ENCODE measurements at places on chromosomes 6 and 20.

GRCh38 chr6:170597278-170597677 lies 12.8 kb upstream of the PDCD2 start:
- DNase-seq = no peak

DNA sequence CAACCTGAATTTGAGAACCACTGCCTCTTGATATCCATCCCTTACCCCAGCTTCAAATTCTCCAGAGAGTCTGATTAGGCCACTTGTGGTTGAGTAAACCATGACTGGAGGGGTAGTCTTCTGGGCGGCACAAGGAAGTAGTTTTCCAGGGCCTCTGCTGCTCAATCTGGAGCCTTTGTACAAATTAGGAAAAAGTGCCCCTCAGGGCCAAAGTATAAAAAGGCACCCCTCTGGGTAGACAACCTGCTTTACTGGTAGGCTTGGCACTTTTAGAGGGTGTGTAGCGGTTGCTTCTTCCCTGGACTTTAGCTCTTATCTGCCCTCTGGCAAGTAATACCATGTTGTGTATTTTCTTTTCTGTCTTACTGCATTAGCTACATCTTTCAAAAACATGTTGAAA lies 32.9 kb upstream of the RPL7L1 start:
- no peak for DNase-seq

DNA sequence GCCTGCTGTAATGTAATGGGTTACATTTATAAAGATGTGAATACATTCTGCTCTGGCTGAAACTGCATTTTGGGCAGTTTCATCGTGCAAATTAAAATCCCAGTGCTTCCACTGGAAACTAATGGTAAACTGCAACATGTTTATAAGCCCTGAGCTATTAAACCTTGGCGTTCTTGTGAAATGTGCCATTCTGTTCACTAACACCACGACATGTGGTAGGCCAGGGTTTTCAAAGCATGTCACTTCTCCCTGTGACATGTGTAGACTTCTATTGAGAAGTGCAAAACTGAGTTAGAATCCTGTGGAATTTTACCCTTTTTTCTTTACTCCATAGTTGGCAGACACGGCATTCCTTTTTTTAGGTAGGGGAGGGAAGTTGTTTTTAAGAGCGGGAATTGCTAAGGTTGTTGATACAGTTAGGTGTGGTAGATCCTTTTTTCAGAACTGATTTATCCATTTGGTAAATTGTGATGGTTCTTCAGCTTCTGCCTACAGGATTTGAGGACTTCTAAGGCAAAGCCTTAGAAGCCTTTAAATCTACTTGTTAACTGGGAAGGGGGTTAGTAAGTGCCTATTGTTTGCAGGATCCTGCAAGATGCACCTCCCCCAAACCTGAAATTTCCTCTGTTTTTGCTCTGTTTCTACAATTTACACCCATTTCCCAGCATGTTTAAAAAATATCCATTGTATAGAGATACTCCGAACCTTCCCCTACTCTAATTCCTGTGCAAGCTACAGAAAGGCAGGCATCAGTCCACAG lies 4.2 kb downstream of the SASH1 start:
- no peak for DNase-seq

GRCh38 chr6:37731888-37732287 lies 34.2 kb upstream of the MDGA1 start:
- DNase-seq = peak; percentile 80

DNA sequence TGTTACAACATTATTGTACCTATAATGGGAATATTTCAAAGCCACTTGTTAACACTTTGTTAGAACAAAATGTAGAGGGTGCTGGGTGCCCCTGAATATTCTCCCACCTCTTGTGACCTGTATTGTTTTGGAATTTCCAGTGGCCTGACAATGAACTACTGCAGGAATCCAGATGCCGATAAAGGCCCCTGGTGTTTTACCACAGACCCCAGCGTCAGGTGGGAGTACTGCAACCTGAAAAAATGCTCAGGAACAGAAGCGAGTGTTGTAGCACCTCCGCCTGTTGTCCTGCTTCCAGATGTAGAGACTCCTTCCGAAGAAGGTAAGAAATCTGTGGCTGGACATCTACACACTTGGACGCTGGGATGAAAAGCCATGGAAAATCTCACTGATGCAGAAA lies 28.9 kb downstream of the PLG start:
- peak; percentile 3 for DNase-seq

- no peak for DNase-seq
Measured at GRCh38 chr6:36713846-36714245, 16.2 kb downstream of the RAB44 start.

GRCh38 chr6:144214622-144215401 lies 64.5 kb downstream of the STX11 start:
- no peak for DNase-seq

DNA sequence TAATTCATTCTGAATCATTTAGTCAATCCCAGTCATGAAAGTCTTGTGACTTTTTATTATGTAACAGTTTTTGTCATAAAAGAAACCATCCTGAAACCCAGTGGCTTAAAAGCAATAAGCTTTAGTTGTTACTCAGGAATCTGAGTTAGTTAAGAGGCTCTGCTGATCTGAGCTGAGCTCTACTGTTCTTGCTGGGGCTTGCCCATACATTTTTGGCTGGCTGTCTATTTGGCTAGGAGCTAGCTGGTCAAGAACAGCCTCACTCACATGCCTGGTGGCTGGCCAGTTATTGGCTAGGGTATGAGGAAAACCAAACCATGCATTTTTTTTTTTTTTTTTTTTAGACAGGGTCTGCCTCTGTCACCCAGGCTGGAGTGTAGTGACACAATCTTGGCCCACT lies 10.6 kb downstream of the TCF21 start:
- no peak for DNase-seq

GRCh38 chr20:13325033-13325432 lies 104.0 kb downstream of the ISM1 start:
- DNase-seq = peak; percentile 22

- no peak for DNase-seq
Measured at GRCh38 chr20:52747845-52748284, 224.3 kb upstream of the TSHZ2 start.

DNA sequence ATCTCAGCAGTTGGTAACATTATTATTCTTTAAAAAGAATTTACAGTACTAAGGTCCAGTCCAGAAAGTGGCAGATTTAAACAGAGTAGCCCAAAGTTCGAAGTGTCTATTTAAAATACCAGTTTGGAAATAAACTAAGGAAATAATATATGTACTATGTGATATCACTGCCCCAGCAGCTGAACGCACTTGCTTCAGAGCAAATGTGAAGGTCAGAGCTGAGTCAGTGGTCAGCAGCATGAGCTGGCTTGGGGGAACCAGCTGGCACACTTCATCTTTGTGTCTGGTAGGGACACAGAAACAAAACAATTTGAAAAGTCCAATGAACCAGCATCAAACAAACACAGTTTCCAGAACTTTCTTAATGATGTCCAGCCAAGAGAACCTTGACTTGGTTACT lies 15.4 kb downstream of the TMEM14B start:
- DNase-seq = no peak

DNA sequence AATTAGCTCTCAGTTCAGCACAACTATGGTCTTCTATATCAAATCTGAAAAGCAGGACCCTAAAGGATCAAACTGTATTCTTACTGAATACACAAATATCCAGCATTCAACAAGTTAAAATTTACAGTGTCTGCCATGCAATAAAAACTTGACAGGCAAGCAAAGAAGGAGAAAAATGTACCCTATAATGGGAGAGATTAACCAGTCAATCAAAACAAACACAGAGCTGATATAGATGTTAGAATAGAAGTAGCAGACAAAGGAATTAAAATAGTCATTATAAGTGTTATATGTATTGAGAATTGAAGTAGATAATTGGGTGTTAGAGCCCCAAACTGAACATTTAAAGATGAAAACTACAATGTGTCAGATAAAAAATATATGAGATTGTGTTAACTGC lies 914.9 kb downstream of the EPHA7 start:
- DNase-seq = no peak

DNA sequence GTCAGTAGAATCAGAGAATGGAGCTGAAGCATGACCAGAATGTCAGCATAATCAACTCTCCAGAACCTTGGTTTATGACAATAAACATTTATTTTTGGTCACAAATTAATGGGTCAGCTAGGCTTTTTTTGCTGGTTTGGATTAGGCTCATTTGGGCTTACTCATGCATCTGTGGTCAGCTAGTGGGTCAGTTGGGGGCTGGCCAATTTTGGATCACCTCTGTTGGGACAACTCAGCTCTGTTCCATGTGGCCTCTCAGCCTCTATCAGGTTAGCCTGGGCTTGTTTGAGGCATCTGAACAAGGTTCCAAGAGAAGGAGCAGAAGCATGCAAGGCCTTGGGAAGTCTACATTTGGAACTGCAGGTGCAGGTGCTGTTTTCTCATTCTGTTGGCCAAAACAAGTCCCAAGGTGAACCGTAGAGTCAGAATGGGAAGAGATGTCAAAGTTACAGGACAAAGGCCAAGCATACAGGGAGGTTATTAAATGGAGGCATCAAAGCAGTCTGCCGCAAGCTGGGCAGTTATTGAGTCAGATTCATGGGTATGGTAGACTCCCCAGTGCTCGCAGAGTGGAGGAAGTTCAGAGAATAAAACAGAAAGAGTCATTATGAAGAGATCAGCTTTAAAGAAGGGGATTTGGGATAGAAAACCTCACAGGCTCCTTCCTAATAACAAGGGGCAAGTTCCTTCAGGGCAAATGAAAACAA lies 173.0 kb downstream of the PLCB4 start:
- no peak for DNase-seq

- DNase-seq = no peak
Measured at GRCh38 chr6:119957195-119957594, 607.6 kb upstream of the MAN1A1 start.

- DNase-seq = no peak
Measured at GRCh38 chr6:148112851-148113319, 229.8 kb upstream of the SASH1 start.

- DNase-seq = no peak
Measured at GRCh38 chr6:11919771-11920440, 92.2 kb upstream of the HIVEP1 start.

DNA sequence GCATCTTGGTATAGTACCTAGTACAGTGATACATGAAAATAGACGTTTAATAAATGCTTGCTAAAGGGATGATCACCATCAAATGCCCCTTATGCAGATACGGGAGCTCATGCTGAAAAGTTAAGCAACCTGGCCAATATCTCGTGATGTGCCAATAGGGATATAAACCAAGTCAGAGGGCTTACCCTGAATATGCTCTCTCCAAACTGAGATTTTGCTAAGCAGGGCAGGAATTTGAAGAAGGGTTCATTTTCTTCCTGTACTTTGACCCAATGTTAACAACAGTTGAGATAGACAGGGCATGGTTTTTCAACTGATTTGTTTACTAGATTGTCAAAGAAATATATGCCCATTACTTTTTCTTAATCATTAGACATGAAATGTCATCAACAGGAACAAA lies 219.3 kb upstream of the PREP start:
- DNase-seq = no peak

DNA sequence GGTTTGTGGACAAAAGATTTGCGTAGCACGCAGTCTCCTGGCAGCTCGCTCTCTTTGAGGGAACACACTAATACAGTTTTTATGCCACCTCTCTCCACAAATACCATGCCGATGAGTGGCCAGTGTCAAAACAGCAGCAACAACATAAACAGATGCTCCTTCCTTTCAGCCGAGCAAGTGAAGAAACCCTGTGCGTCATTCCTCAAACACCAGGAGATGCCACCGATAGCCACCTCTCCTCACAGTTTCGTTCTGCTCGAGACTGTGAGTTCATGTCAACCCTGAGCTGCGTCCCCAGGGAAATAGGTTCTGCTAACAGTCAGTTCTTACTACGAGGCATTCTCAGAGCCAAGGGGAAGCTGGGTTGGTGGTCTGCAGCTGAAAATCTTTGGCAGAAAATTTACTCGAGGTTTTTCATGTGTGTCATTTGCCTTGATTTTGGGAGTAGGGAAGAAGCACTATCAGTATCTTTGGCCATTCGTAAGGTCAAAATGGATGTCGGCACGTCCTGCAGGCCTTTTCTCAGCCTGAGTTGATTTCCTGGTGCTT lies 59.9 kb downstream of the EYA2 start:
- no peak for DNase-seq

DNA sequence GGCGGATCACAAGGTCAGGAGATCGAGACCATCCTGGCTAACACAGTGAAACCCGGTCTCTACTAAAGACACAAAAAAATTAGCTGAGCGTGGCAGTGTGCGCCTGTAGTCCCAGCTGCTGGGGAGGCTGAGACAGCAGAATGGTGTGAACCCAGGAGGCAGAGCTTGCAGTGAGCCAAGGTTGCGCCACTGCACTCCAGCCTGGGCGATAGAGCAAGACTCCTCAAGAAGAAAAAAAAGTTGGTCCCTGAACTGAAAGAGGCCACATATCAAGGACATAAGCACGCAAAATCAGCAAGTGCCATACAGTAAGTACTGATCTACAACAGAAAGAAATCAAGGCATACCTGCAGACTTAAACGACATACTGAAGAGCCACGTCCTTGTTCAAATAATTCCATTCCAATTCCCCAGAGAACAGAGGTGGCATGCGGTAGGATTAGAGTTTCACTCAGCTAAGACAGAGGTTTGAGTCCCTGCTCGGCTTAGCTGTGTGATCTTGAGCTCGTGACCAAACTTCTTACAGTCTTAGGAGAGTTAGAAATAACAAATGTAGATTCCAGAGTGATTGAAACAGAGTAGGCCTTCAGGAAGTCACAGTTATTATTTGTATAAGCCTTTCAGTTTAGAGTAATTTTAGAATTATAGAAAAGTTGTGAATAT lies 29.2 kb downstream of the B4GALT5 start:
- DNase-seq = no peak

DNA sequence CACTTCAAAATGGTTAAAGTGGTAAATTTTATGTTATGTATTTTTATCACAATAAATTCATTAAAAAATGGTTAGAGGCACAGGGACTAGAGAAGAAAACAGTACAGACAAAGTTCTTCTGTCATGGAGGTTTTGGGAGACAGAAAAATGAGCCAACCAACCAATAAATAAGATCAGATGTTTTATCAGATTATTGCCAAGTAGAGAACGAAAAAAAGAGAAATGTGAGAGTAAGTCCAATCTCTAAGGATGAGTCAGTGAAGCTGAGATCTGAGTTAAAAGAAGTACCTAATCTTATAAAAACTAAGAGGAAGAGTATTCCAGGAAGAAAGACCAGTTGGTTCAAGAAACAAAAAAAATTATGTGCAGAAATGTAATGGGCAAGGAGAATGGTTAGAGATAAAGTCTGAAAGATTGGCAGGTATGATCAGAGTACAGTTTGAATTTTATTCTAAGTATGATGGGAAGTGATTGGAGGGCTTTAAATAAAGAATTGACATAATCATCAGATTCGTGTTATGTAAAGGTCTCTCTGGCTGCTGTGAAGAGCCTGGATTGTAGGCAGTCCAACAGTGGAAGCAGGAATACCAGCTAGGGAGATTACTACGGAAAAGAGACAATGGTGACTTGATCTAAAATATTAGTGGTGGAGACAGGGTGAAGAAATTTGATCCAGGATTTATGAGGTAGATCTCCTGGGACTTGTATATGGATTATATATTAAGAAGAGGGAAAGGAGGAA lies 79.6 kb downstream of the RCAN2 start:
- DNase-seq = no peak

GRCh38 chr20:23624324-23624691 lies 13.4 kb downstream of the CST3 start:
- no peak for DNase-seq
